ENCODE measurements at places on chromosomes 7 and 10.

DNA sequence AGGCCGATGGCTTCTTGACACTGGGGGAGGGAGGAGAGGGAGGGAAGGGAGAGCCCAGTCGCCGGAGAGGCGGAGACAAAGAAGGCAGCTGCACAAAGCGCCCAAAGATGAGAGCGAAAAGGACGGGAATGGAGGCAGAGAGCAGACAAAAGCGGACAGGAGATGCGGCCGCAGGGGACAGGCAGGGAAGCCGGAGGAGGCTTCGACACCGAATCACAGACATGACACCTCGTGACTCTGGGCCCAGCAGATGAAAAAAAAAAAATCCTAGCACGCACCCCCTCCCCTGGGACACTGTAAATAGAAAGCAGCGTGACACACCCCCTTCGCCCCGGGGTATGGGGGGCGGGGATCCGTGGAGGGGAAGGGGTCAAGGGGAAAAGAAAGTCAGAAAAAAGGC lies 976 bp downstream of the NAT16 start:
- DNase-seq: no peak

DNA sequence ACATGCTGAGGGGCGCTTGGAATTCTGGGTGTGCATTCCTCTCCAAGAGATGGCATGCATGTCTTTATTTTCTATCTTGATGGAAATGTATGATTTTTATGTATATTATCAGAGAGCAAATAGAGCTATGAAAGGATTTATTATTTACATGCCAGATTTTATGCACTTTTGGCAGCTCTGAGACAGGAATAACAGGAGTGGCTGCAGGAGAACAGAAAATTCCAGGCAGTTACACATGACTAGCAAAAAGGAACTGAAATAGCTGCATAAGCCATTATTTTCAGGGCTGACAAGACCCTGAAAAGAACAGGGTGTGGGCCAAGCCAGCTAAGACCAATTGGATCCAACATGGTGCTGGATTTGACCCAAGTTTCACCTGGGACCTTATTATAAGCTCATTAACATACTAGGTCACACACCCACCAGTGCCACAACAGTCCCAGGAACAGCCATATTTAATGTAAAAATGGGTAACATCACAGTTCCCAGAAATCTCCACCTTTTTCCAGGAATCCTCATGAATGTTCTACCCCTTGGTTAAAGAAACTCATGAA lies 43.2 kb upstream of the ACSL5 start:
- DNase-seq: no peak

GRCh38 chr10:13189961-13190360 lies 28.6 kb downstream of the MCM10 start:
- no peak for DNase-seq

- DNase-seq: no peak
Observed at GRCh38 chr7:106767078-106767477, 98.0 kb upstream of the PIK3CG start.

- DNase-seq: no peak
Observed at GRCh38 chr7:102983602-102984001, 70.8 kb downstream of the LRRC17 start.

GRCh38 chr7:137069249-137069963 lies 201.0 kb downstream of the CHRM2 start:
- DNase-seq: no peak

DNA sequence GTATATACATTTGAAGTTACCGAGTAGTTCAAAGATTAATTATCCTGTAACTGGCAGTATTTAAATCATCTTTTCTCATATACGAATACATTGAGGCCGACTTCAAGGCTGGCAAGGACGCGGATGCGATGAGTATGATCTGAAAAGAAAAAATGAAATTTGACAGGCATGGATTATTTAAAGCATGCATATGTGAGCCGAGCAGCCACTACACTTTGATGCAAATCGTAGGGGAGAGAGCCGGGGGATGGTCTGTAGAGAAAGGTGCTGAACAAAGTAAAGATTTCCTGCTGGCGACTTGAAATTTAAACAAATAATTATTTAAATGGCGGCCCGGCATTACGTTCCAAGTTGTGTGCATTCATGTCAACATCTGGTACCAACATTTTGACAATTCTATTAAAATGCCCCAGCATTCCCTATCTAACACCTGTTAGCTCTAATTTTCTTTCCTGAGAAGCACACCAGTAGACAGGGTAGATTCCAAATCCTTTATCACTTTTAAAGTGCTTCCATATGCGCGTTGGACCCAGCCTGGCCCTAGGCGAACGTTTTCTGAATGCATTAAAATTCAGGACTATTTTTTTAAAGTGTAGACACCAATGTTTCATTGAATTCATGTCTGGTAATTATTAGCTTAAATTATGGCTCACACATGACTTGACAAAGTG lies 188.7 kb downstream of the EMX2 start:
- no peak for DNase-seq

DNA sequence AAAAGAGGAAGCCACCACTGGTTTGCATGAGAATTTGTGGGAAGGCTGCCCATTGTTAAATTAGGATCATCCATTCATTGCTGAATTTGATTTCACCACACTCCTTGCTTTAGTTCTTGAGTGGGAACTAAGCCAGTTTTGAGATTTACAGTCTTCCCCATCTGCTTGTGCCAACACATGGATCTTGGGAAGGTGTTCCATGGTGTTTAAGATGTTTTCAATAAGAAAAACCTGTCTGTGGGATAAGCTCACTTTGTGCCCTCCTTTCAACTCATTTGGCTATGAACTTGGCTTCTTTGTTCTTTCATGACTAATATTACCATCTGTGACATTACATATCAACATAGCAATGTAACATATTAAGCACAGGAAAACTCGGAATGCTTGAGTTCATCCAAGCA lies 73.2 kb downstream of the INHBA start:
- DNase-seq: no peak

DNA sequence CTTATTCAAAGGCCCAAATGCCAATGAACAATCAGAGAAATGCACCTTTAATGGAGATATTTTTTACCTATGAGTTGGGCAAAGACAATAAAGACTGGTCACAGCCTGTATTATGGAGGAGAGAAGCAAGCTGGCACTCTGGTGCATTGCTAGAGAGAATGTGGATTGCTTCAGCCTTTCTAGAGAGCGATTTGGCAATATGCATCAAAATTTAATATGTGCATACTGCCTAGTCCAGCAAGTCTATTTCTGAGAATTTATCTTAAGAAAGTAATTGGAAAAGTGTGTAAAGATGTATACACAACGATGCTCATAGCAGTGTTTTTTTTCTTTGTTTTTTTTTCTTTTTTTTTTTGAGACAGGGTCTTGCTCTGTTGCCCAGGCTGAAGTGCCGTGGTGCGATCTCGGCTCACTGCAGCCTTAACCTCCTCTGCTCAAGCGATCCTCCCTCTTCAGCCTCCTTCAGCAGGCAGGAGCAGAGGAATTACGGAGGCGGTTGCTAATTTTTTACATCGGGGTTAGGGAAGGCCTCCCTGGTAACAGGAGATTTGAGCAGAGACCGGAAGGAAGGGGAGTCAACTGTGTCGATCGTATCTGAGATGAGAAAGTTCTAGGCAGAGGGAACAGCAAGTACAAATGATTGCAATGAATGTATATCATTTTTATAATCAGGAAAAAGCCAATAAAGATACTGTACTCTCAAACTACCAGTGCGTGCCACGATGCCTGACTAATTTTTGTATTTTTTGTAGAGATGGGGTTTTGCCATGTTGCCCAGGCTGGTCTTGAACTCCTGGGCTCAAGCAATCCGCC lies 16.4 kb downstream of the KIAA1549 start:
- DNase-seq: no peak

- no peak for DNase-seq
Observed at GRCh38 chr10:8312781-8313180, 258.3 kb downstream of the GATA3 start.

DNA sequence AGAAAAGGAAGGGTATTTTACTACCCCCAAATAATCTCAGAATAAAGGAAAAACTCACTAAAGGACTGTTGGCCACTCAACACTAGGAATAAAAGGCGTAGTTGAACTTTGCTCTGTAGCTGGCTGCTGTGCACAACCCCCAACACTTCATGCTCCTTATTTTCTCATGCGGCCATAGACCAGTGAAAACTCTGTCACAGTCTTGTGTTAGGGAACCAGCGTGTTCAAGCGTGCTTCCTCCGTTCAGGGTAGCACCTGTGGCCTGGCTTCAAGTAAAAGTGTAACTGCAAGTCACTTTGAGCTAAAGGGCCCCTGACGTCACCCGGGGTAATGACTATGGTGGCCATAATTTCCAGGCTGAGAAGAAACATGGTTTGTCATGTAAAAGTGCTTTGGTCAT lies 27.0 kb downstream of the BLNK start:
- DNase-seq: no peak

DNA sequence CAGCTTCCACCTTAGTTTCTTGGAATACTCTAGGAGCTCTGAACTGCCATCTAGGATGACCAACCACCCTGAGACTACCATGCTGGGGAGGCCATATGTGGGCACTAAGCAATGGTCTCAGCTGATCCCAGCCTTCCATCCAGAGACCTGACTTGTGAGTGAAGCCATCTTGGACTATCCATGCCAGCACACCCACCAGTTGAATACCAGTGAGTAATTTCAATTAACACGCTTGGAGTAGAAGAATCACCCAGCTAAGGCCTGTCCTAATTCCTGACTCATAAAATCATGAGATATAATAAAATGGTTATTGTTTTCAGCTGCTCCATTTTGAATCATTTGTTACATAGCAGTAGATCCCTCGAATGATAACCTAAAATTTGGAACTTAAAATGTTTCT lies 5.2 kb upstream of the KIF5B start:
- no peak for DNase-seq

- DNase-seq: no peak
Observed at GRCh38 chr10:48606530-48607355, 1.9 kb upstream of the ARHGAP22 start.

DNA sequence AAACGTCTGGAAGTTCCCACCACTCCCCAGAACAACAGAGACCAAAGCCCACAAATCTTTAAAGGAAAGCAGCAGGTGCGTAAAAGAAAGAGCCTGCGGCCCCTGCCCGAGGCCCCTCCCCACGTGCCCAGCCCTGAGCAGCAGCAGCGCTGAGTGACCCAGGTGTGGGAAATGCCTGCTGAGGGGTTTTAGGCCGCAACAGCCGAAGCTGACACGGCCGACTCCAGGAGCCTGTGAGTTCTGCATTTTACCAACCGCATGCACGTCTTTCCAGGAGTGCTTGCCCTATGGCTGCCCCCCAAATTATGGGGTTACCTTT lies 1.6 kb upstream of the KNDC1 start:
- DNase-seq: no peak

DNA sequence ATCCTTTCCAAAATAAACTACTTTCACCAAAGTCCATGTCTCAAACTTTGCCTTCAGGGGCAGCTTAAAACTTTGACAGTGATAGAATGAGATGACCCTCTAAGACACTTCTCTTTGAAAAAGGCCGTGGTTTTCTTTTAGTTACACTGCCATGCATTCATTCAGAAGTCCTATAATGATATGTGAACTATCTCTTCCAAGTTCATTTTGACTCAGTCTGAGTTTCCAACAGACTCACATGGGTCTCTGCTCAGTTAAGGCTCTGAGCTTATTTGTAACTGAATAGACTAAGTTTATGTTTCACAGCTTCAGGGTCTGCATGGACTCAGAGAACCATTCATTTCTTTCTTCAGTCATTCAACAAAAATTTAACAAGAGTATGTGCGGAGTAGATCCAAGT lies 208.9 kb upstream of the PRSS1 start:
- no peak for DNase-seq

GRCh38 chr7:33744293-33745075 lies 160.9 kb upstream of the BMPER start:
- DNase-seq: no peak

Measured in left ventricle myocardium inferior (tissue), 1 donor.